ENCODE measurements at places on chromosomes 7 and 10.

DNA sequence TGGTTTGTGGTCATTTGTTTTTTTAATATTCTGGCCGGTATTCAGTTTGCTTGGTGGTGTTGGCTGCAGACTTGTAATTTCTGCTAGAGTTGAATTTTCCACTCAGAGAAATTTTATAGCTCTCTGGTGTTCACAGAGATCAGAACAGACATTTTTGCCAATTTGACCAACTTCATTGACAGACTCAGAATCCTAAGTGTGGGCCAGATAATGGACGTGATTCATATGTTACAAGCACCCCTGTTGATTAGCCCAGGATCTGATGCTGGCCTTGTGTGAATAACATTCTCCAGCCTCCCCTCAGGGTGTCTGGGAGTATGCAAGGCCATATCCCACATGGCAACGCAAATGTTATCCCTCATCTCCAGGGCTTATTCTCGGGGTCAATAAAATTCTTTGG is 283.8 kb downstream of the C7orf25 start:
- DNase-seq, result no peak

GRCh38 chr7:27128034-27128433 is 2.5 kb downstream of the HOXA4 start:
- DNase-seq, result no peak

DNA sequence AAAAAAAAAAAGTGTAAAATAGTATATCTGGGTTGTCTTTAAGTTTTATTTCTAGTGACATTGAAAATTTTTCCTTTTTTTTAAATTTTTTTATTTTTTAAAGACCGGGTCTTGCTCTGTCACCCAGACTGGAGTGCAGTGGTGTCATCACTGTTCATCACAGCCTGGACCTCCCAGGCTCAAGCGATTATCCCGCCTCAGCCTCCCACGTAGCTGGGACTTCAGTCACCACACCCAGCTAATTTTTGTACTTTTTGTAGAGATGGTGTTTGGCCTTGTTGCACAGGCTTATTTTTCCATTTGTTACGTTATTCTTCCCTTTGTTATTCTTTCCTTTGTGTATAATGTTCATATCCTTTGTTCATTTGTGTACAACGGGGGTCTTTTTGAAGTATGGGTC is 30.1 kb downstream of the TSPAN14 start:
- no peak for DNase-seq

GRCh38 chr7:43721193-43721806 is 8.0 kb downstream of the COA1 start:
- DNase-seq, result no peak

DNA sequence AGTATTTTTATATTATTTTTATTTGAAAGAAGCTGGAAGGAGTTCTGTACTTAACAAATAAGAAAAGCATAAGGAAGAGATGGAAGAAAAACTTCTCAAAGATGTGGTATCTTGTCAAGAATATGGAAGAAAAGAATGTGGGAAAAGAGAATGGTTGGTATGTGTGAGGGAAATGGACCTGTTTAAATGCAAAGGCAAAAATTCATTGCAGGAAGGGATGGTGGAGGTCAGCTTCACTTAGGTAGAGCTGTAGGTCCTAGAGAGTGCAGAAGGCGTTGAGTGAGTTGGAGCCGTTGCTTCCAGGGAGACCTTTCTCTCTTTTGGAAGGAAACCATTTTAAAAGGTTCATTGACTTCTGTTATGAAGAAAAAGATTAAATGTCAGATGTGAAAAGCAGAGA is 107.3 kb downstream of the EXOC4 start:
- DNase-seq, result no peak

DNA sequence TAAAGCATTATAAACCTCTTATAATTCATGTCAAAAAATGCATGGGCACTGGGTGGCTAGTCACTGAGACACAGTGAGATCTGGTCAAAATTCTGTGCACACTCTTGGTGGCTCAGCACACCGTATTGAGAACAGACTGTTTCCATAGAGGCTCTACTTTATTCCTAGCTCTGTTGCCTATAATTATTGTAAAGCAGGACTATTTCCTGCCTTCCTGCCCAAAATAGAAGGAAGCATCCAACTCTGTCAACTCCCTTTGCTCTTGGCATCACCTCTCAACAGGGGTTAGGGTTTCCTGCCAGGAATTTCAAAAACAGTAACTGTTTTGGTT is 45.1 kb downstream of the PTN start:
- no peak for DNase-seq

DNA sequence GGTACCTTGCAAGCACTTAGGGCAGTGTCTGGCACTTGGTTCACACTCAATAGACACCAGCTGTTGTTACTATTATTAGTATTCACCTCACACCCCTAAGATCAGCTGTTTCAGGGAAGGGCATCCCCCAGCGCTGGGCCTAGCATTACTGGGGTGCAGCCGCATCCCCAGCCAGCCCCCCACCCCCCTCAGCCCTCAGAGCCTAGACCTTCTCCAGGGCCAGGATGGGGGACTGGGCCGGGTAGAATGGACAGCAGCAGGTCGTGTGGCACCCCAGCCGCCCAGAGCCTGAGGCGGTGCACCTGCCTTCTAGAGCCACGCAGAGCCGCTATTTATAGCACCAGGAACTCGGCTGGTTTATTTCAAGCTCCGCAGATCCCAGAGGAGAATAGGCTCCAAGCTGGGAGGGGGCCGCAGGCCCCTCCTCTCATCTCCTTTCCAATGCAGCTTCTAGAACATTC is 60.5 kb downstream of the GTF2IRD1 start:
- no peak for DNase-seq

- no peak for DNase-seq
Measured at GRCh38 chr7:131583430-131583829, 27.0 kb upstream of the PODXL start.

- DNase-seq, result no peak
Measured at GRCh38 chr10:113704637-113705343, 25.1 kb downstream of the CASP7 start.

- no peak for DNase-seq
Measured at GRCh38 chr10:48672596-48673265, 11.9 kb upstream of the WDFY4 start.

- no peak for DNase-seq
Measured at GRCh38 chr7:156607332-156608172, 33.0 kb upstream of the RNF32 start.

DNA sequence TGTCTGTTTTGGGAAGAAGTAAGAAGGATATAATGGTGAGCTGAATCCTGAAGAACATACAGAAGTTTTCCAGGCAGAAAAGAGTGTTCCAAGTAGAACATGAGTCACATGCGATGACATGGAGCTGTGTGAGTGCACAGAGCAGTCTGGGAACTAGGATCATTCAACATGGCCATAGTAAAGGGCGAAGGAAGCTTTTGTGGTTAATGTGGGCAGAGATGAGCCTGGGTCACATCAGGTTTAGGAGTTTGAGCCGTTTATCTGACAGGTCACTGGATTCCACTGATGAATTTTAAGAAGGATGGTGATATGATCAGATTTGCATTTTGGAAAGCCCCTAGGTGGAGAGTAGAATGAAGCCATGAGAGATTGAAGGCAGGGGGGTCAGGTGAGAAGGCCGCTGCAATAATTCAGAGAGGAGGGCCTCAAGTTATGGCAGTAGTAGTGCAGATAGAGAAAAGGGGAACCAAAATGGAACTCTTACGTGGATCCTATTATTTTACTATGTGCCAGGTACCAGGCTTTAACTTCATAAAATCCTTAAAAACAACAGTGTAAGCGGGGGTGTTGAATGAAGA is 171.3 kb downstream of the RNLS start:
- DNase-seq, result no peak

- DNase-seq, result no peak
Measured at GRCh38 chr10:121102706-121103105, 251.5 kb downstream of the WDR11 start.

- DNase-seq, result no peak
Measured at GRCh38 chr7:48424731-48425130, 253.5 kb downstream of the ABCA13 start.

GRCh38 chr7:112994656-112995055 is 92.0 kb downstream of the GPR85 start:
- DNase-seq, result no peak

GRCh38 chr7:144854839-144855424 is 19.1 kb upstream of the TPK1 start:
- no peak for DNase-seq

- no peak for DNase-seq
Measured at GRCh38 chr10:24643679-24644209, 79.9 kb downstream of the ARHGAP21 start.

DNA sequence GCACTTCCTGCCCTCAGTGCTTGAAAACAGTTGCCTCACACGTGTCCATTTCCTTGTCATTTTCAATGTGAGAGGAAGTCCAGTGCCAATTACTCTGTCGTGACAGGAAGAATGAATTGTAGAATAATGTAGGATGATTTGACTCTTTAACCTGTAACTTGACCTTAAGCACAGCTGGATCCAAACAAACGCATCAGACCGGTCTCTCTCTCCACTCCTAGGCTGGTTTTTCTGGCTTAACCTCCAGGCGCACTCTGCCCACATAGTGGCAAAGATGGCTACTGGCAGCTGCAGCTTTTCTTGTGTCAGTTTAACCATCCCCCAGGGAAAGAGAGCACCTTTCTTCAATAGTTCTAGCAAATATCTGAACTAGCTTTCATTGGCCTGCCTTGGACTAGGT is 29.4 kb upstream of the PNLIPRP3 start:
- no peak for DNase-seq

DNA sequence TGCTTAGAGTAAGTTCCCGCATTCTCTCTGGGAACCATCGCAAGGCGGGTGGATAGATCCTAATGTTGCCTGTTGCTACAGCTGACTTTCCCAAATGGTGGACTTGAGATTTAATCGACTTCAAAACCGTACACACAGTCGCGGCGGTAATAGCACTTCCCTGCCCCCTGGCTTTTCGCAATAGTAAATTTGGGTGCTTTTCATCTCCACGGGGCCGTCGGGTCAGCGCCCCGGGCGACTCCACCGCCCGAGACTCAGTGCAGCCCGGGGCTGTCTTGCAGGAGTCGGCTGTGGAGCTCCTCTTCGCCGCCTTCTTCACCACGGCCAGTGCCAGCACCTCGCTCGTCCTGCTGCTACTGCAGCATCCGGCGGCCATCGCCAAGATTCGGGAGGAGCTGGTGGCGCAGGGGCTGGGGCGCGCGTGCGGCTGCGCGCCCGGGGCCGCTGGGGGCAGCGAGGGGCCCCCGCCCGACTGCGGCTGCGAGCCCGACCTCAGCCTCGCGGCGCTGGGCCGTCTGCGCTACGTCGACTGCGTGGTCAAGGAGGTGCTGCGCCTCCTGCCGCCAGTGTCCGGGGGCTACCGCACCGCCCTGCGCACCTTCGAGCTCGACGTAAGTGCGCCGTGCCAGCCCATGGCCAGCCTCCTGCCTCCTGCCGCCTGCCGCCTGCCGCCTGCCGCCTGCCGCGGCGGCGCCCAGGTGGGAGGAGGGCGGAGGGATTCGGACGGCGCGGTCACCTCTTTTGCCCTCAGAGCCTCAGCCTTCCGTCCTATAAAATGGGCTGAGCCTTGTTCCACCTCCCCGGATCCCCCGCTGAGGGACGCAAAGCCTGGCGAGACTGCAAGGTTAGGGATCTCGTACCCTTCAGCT is 5.3 kb downstream of the CYP26C1 start:
- no peak for DNase-seq

DNA sequence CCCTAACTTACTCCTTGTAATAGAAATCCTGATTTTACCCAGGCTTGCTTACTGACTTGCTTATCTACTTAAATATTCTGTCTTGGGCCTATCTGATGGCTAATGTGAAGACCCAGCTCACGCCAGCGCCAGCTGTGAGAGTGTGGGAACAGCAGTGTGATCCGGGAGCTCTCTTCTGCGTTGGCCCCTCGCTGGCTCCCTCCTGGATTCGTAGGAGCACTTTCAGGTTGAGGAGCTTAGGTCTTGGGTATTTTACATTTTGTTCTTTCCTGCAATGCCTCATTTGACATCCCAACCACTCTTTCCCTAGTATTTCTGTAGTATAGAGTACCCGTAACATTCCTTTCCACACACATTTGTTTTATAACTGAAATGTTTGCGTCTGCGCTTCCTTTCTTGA is 51.7 kb downstream of the CREM start:
- DNase-seq, result no peak

DNA sequence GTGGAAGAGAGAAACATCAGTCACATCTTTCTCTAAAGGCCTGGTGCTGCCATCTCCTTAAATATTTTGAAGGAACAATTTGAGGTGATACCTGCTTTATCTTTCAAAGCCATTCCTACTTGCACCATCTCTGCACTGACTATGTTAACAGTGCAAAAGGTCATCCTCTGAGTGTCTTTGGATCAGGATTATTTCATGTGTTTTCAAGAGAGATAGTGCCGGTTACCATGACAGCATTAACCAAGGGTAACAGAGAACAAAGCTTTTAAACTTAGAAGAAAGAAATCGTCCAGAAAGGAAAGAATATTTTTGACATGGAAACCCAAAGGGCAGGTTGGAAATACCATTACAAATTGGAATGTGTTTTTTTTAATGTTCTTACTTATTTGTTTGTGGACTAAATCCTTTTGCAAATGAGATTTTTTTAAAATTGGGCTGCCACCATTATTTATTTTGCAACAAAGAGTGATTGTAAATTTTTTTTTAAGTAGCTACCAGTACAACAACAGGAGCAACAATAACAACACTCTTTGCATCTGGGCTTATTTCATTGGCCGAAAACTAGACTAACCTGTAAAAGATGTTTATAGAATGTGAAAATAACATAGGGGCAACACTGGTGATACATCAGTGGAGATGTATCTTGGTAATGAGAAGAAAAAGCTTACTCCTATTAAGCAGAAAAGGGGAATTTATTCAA is 234.2 kb downstream of the CREB5 start:
- DNase-seq, result no peak

DNA sequence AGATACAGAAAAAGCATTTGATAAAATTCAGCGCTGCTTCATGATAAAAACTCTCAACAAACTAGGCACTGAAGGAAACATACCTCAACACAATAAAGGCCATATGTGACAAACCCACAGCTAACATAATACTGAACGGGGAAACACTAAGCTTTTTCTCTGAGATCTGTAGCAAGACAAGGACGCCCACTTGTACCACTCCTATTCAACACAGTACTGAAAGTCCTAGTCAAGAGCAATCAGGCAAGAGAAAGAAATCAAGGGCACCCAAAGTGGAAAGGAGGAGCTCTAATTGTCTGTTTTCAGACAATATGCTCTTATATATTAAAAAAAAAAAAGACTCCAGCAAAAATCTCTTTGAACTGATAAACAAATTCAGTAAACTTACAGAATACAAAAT is 13.3 kb downstream of the DIP2C start:
- no peak for DNase-seq

DNA sequence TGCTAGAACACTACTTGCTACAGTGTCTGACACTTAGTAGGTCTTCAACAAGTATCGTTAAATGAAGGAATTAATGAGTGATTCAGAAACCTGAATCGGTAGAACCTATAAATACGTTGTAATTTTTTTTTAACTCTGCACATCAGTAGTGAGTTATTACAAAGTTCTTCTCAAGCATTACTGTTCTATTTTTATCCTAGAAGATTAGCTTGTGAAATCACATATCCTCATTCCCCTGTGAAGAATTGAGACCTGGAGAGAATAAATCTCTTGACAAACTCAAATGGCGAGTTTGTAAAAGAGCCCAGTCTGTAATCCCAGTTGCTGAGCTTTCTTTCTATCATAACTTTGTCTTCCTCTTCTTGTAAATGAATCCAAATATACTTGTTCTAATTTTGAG is 34.7 kb downstream of the HYAL4 start:
- DNase-seq, result no peak
